Stimulated activated CD4-positive, alpha-beta T cell treated with anti-CD3 and anti-CD28 coated beads, Interleukin-12 subunit alpha, Interleukin-12 subunit beta, amount 100 ng/mL, for 48 hours (primary cell): ENCODE measurements at places on chromosomes 3 and 15.

- no peak for DNase-seq
Observed at GRCh38 chr15:51266656-51267050, 71.7 kb downstream of the CYP19A1 start.

DNA sequence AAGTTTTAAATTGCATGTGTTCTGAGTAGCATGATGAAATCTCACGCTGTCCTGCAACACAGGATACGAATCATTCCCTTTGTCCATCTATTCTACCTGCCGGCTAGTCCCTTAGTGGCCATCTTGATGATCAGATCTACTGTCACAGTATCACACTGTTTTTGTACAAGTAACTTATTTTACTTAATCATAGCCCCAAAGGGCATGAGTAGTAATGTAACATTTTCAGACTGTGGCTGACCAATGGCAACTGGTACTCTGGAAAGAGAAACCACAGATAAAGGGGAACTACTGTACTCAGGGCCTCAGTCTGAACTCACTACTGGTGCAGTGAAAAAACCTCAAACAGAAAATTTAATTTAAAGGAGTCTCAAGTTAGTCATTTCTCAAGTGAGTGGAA, 127.3 kb upstream of the MRPL3 start:
- no peak for DNase-seq

- DNase-seq: no peak
Observed at GRCh38 chr15:40106203-40107161, 2.2 kb downstream of the BMF start.

- no peak for DNase-seq
Observed at GRCh38 chr3:165751637-165752036, 85.6 kb downstream of the BCHE start.

DNA sequence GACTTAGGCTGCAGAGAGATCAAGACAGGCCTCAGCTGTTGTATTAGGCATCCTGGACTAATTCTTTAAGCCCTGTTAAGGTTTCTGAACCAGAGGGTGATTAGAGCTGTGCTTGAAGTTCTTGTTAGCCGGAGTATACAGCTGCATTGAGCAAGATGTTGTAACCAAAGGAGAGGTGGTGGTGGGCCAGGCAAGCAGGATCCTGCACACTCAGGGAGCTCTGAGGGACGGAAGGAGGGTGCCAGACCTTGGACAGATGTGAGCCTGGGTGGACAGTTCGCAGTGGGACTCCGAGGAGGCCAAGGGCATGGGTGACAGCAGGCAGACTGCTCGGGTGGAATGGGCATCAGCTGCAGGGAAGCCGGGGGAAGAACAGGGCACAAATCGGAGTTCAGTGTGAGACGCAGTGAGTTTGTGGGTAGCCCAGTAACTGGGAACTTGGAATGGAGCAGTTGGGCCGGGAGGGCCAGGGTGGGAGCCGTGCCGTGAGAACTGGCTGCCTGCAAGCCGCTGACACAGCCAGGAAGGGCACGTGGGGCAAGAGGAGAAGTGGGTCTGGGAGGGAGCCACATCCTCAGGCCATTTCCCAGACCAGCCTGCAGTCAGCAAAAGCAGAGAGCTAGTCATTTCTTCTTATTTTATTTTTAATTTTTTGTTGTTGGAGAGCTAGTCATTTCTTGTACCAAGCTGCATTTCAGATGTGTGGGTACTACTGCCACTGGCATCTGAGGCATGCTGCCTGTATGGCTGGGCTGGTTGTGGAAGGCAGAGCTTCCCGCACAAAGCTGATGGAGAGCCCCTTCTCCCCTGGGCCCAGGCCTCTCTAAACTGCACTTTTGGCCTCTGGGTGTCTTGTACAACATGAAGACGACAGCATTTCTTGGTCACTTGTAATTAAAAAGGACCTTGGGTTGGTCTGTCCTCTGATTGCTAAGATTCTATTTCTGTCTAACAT, 61.0 kb downstream of the PGPEP1L start:
- DNase-seq: no peak

DNA sequence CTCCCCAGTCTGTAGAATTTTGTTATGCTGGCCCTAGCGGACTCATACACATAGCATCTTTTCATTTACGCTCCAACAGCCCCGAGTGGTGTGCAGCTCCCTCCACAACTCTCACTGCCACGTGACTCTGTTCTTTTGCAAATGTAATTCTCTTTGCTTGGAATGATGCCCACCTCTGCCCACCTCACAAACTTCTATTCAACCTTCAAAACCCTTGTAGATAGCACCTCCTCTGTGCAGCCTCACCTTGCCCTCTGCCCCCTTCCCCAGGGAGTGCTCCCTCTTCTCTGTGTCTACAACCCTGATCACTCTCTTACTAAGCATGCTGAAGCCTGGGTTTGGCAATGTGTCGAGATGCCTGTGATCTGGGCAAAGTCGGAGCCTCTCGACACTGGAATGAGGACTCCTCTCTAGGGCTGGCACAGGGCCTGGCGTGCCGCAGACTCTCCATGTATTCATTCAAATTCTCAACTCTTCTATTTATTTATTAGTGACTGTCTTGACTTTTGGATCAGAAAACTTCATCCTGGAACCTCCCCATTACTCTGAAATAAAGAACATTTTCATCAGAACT, 73.5 kb downstream of the MGLL start:
- no peak for DNase-seq

DNA sequence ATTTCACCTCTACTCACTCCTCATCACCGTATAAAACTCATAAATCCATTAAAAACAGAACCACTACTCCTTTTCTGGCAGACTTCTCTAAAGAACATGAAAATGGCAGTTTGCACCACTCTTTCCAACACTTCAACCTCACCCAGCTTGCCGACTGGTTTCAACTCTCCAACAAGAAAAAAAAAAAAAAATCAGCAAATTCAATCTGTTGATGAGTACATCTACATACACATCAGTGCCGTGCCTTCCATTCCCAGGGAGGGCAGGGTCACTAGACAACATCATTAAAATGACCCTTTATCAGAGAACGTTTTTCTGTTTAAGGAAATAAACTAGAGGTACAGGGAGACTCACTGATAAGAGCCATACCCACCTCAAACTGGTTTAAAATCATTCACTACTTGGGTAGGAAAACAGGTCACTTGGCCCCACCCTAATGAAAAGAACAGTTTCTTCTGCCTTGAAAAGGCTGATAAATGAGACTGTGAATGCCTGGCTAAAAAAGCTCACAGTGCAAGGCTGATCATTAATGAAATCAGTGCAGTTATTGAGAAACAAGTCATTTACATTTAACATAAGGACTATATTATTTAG, 6.0 kb downstream of the ANXA2 start:
- DNase-seq: no peak

GRCh38 chr15:31498329-31498728, 171.7 kb downstream of the KLF13 start:
- DNase-seq: no peak

- DNase-seq: no peak
Observed at GRCh38 chr3:33775363-33775762, 23.1 kb upstream of the PDCD6IP start.

GRCh38 chr3:15097891-15098290, 1.1 kb downstream of the RBSN start:
- DNase-seq: peak; percentile 48

- no peak for DNase-seq
Observed at GRCh38 chr15:68524753-68525584, 53.8 kb upstream of the CORO2B start.

- DNase-seq: no peak
Observed at GRCh38 chr3:139481116-139481515, 4.8 kb upstream of the RBP2 start.

DNA sequence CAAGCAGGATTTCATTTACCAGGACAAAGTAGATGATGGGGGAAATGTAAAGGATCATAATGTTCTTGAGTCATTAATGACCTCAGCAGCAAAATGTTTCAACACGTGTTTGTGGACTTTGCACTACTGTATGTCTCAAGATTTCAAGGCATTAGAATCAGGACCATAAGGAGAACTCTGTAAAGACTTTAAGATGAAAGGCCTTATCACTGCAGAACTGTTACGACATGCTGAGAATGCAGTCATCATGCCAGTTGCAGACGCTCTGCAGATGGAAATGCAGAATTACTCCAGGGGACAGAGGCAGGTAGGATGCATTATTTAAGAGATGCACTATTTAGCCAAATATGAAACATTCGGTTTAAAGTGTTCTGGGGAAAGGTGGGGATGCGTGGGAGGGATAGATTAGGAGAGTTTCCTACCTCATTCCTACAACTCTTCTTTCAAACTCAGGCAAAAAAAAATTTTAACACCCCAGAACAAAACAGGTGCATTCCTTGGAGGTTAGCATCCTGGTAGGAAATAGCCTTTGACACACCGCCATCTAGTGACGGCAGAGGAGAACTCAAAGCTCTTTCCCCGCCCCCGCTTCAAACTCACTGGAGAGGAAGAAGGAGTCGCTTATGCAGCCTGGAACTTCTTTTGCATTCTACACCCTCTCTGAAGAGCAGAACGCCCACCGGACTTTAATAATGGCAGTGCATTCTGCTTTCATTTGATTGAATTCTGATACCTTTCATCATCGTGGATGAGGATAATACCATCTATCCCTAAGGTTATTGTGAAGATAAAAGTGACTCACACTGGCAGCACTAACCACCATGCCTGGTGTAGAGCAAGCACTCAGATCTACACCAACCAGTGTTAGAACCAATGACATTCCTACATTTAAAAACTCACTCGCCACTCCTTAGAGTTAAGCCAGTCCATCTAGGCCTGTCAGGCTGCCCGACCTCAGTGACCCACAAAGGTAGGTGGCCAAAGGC, 43.1 kb upstream of the TOPAZ1 start:
- peak; percentile 59 for DNase-seq

DNA sequence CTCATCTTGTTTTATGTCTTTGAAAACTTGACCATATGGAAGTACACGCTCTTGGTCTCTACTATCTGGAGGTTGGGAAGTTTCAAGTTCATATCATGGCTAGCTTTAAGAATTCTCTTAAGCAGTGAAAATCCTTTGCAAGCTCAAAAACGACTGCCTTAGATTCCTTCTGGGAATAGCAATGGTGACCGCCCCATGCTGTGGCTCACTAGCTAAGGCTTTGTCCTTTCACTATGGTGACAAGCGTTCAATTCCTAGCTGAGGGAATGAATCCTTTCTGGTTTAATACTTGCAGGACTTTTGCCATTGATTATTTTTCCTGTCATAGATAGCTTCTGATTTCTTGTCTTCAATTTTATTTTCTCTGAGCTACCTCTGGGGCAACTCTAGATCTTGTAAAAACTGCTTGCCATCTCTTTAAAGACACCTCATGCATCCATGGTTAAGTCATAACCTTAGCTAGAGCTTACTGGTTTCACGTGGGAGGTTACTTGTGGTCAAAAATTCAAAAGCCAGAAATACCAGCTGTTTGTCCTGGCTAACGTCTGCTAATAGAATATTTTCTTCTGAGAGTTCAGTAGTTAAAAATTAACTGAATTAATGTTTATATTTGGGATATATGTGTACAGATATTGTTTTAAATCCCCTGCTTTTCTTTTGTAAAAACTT, 673.4 kb upstream of the CBLB start:
- DNase-seq: no peak
